Left hindlimb (tissue), 1 donor: ENCODE measurements at places on chromosomes 2 and 18.

DNA sequence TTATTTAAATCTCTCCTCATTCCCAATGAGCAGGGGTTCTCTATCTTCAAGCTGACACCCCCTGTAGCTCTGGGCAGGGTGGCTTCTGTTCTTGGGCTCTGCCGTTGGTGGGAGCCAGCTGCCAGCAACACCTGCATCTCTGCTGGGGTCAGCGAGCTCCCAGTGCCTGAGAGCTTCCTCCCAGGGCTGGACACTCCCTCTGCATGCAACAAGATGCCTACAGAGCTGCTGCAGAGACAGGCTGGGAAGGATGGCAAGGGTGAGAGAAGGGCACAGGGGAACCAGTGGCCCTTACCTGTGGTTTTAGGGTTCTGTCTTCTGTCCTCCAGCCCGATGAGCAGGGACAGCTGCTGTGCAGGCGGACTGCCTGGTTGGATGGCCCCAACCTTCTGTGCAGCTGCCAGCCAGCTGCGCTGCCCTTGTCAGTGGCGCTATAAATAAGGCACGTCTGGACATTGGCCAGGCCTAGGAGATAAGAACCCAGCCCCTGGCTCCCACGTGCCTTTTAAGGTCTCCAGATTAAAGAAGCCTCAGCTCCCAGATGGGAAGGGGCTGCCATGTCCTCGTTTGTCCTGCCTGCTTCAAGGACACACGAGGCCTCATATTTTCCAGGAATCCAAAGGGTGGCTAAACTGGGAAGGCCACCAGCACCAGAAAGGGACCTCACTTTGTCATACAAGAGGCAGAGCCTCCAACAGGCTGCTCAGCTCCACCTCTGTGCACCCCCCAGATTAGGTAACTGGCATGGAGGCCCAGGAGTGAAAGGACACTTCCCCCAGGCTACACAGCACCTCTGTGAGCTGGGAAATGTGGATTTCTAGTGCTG lies 39.5 kb upstream of the FHL2 start:
- DNase-seq: peak; percentile 65

DNA sequence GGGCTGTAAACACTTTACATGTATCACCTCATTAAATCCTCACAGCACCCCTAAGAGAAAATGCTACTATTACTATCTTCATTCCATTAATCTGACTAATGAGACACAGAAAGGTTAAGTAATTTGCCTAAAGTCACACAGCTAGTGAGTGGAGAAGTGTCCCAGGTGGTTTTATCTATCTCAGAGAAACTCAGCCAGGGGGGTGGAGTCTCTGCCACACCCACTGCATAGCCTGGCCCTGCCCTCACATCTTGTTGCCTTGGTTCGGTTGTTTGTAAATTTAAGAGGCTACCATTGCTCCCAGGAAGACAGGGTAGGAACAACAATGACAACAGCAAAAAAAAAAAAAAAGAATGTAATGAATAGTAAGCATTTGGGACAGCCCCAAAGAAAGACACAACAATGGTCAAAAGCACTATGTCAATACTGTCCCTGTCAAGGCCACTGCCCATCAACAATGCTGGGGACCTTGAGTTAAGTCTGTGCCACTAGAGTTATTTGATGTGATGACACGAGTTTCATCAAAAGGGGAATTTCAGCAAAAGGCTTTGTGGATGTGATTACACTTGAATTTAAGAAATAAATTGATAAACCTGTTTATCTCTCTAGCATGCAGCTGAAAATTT lies 17.5 kb downstream of the CYRIA start:
- no peak for DNase-seq

DNA sequence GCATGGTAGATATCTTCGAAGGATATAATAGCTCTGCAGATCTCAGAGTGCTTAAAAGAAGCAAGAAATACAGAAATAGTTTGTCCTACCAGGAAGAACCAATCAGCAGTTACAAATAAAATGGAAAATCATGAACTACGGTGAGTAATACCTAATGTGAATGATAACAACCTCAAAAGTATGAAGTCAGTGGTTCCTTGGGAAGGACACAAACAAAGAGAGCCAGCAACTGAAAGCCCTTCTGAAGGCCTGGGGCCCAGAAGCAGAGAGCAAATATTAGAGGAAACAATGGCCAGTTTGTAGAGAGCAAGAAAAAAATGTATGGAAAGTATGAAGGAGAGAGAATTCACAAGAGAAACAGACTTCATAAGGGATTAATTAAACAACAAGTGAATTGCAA lies 226.8 kb upstream of the CHST9 start:
- DNase-seq: no peak

DNA sequence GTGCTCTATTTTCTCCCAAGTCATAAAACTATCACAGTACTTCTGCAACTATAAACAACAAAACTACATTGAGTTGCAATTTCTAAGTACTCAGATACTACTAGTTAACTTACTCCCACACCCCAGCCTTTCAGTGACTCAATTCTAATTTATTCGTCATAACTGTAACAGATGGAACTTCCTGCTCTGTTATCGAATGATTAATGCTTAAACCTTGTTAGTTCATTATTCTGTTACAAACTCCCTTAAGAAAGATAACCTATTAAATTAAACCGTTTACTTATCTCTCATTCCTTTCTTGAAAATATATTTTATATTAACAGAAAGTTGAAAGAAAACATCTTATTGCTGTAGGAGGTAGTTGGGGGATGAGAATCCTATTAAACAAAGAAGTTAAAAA lies 17.0 kb downstream of the TNFAIP6 start:
- no peak for DNase-seq

DNA sequence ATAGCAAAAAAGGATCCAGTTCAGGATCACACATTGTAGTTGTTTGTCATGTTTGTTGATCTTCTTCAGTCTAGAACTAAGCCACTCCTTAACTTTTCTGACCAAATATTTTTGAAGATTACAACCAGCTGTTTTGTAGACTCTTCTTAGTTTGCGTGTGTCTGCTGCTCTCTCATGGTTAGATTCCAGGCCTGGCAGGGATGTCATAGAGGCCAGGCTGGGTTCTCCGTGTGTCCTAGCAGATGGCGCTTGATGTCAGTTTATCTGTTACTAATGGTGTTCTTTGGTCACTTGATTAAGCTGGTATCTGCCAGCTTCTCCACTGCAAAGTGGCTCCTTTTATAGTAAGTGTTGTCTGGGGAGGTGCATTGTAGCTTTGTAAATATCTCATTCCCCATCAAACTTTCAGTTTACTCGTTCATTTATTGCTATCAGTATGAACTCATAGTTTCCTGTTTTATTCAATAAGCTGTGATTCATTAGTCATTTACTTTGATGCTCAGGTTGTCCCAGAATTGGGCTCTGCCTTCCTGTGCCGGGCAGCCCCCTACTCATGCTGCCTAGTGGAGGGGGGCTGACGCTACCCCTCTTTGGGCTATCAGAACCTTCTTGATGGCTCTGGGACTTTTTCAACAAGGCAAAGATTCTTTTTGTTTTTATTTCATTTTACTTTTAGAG lies 42.1 kb downstream of the GRHL1 start:
- no peak for DNase-seq

DNA sequence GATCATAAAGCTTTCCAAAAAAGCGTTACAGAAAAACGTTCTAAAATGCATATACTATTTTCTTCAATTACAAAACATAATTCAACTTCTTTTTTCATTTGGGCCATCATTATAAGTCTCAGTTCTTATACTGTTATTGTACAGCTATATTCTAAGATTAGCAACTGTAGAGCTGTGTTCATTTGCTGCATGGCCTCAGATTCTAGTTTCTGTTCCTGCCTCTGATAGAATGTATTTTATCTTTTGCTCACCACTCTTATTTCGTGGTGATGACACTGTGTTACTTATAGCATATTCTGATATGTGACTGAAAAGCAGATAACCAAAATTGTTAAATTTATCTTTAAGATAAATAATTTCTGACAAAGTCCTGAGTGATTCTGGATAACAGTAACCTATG lies 67.2 kb downstream of the PTRHD1 start:
- DNase-seq: no peak

DNA sequence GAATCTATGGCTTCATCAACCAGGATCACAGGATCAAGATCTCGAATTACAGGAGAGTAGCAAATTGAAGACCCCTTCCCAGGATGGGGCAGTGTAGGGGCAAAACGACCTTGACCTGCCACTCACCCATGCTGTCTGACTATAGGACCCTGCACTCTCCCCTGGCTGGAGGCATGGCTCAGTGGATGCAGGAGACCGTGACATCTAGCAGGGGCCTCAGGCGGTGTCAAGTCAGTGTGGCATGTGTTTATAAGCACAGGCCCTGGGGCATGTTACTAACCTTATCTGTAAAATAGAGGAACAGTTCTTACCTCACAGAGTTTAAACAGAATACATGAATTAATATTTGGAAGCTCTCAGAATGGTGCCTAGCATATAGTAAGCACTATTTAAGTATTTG lies 3.5 kb downstream of the HAAO start:
- no peak for DNase-seq

GRCh38 chr2:164920430-164920829 lies 34.9 kb downstream of the SLC38A11 start:
- DNase-seq: no peak

GRCh38 chr2:109237792-109238191 lies 108.8 kb downstream of the SH3RF3 start:
- DNase-seq: no peak

DNA sequence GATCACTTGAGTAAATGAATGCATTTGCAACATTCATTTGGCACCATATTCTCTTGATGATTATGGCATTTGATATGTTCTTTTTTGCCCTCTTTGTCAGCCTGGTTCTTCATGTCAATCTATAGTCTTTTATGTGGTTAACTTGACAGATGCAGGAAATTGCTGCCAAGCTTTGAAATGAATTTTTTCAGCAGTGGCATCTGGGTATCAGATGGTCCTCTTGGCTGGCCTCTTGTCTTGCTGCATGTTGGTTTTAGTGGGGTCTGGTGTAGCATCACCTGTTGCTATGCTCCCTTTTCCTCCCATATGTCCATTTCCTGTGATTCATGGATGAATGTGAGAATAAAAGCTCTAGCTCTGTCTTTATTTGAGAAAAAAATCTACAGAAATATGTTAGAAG lies 119.9 kb downstream of the DPP4 start:
- no peak for DNase-seq

GRCh38 chr18:10319026-10319425 lies 135.4 kb upstream of the APCDD1 start:
- no peak for DNase-seq

DNA sequence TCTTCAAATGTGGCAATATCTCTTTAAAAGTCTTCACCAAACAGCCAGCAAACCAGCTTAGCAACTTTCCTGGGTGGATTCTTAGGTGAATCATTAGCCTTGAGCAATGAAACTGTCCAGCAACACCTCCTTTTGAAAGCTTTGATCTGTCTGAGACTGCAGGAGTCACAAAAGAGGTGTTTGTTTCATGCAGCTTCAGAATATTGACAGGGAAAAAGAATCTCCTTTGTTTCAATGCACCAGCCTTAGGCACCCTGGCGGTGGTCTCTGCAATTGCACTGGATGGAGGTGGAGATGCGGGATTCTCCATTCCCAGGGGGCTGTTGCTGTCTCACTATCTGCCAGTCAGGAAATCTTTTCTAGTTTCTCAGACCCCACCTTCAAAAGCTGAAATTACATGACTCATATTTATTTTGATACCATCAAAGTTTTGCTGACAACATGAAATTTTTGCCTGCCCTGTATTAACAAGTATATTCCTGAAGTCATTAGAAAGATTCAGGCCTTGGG lies 76.0 kb upstream of the DSG1 start:
- no peak for DNase-seq

- no peak for DNase-seq
Measured at GRCh38 chr2:221372159-221372884, 199.8 kb downstream of the EPHA4 start.

DNA sequence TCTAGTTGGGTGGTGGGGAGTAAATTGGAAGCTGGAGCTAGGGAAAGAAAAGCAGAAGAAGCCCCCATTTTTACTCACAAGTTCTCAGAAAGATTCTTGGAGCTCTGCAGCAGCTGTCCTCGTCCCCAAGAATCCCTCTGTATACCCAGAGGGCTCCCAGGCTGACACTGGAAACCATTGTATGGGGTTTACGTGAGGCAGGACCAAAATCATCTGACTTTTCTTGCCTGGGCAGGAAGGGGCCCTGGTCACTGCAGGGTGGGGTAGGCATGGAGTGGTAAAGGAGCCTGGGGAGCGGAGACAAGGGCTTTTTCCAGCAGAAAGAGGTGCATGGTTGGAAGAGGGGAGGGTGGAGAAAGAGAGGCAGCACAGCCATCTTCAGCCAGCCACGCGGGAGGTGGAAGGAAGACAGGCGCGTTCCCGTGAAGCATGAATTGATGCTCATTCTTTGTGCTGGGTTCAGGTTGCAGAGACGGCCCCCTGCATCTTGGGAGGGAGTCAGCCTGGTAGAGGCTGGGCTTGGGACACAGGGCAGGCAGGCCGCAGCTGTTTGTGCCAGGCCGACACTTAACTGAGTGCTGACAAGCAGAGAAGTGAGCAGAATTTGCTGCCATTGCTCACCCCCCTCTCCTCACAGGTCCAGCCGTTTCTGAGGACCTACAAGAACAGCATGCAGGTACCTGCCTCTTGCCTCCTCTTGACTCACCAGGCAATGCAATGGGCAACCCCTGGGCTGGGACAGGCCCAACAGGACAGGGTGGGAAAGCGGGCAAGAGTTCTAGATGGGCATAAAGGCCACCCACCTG lies 94.8 kb downstream of the PLB1 start:
- no peak for DNase-seq

DNA sequence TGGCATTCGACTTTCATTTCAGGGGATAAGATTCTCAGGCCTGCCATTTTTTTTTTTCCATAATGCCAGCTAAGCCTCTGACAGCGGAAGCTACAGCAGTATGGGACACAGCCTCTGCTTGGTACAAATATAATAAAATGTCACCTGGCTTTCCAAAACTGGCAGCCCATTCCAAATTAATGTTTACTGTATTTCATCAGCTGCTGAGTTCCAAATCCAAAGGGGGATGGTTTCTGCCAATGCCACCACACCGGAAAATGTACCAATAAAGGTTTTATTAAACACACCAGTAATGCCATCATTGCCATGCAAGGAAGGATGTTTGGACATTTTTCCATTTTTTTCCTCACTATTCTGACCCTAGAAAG lies 275.8 kb upstream of the CCDC68 start:
- DNase-seq: no peak

DNA sequence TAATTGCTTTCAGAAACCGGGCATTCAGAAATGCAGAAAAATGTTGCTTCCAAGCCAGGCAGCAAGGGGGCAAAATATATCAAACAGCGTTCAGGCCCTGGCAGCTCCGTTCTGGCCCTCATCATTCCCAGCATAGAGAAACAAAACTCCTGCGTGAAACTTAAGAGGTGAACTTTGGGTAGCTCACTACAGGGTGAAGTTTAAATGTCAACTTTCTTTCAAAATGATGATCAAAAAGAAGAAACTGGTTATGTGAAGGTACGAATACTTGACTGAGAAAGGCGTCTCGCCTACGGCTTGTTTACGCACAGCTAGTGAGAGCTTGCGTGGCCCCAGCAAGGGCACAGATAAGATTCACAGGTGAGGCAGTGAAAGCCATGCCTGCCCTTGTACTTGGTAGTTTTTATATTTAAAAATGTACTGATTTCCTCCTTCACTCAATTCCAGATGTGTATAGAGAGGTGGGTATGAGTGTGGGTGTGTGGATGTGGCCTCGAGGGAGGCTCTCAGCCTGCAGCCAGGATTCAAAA lies 127.5 kb downstream of the NFATC1 start:
- DNase-seq: no peak
